Activated CD4-positive, alpha-beta T cell treated with anti-CD3 and anti-CD28 coated beads for 4 hours (primary cell): ENCODE measurements at places on chromosomes 7 and 10.
A peak's percentile ranks its signal among the peaks of the same experiment; 100 is the strongest.

GRCh38 chr10:89600041-89600440 is 45.0 kb downstream of the PANK1 start:
- DNase-seq: no peak

GRCh38 chr7:44158096-44158872 is 17.2 kb upstream of the MYL7 start:
- no peak for DNase-seq

GRCh38 chr10:73971636-73972354 is 26.1 kb upstream of the VCL start:
- no peak for DNase-seq

- peak; percentile 57 for DNase-seq
Measured at GRCh38 chr7:94509887-94510581, 425 bp downstream of the CASD1 start.

- DNase-seq: no peak
Measured at GRCh38 chr7:108234971-108235450, 104.8 kb upstream of the LAMB4 start.

- DNase-seq: no peak
Measured at GRCh38 chr10:106175760-106176377, 988.6 kb downstream of the SORCS1 start.

GRCh38 chr7:104327938-104328295 is 486 bp upstream of the LHFPL3 start:
- no peak for DNase-seq

GRCh38 chr10:69069090-69070042 is 18.5 kb upstream of the SRGN start:
- no peak for DNase-seq

GRCh38 chr7:20362574-20363253 is 32.0 kb downstream of the ITGB8 start:
- DNase-seq: no peak

DNA sequence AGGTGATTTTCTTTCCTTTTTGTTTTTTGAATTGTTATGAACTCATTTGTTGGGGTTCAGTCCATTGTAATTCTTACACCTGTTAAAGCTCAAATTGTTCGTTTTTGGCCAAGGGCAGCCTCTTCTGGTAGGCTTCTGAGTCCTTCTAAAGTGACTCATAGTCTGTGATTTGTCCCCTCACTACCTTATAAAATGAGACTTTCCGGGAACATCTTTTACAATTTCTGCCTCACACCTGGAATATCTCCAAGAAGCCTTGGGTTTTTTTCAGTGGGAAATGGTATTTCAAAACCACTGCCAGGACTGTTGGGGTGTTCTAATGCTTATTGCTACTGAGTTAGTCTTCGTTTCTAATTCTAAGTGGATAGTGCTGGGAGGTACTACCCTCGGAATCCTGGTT is 56.7 kb downstream of the BMPR1A start:
- DNase-seq: no peak

DNA sequence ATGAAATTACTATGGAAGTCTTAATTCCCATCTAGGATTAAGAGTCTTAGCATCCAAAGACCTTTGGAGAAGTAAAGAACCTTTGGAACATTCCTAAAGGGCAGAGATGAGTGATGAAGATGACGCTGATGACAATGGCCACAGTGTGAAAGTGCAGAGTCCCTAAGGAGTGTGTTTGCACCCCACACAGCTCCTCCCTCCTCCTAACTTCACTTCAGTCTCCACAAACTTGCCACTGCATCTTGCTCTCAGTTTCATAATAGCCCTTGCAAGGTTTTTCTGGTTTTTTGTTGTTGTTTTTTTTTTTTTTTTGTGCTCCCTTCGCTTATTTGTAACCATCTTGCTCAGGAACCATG is 117.5 kb upstream of the ANLN start:
- no peak for DNase-seq
